ENCODE measurements at places on chromosomes 7 and 10.

DNA sequence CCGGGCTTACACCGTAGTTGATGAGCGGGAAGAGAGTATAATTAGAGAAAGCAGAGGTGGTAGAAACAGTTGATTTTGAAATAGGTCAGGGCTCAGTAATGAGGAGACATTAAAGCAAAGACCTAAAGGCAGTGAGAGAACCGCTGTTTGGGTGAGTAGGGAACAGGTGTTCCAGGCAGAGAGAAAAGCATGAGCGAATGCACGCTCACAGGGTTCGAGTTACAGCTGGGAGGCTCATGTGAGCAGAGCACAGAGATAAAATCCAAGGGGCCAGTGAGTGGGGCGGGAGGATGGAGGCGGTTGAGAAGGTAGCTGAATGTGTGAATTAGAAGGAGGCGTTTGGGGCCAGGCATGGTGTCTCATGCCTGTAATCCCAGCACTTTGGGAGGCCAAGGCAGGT lies 39.9 kb downstream of the APBB1IP start:
- DNase-seq = no peak

- DNase-seq = no peak
Measured at GRCh38 chr7:106239406-106239805, 45.4 kb downstream of the NAMPT start.

GRCh38 chr7:155913291-155913690 lies 101.0 kb upstream of the SHH start:
- no peak for DNase-seq

DNA sequence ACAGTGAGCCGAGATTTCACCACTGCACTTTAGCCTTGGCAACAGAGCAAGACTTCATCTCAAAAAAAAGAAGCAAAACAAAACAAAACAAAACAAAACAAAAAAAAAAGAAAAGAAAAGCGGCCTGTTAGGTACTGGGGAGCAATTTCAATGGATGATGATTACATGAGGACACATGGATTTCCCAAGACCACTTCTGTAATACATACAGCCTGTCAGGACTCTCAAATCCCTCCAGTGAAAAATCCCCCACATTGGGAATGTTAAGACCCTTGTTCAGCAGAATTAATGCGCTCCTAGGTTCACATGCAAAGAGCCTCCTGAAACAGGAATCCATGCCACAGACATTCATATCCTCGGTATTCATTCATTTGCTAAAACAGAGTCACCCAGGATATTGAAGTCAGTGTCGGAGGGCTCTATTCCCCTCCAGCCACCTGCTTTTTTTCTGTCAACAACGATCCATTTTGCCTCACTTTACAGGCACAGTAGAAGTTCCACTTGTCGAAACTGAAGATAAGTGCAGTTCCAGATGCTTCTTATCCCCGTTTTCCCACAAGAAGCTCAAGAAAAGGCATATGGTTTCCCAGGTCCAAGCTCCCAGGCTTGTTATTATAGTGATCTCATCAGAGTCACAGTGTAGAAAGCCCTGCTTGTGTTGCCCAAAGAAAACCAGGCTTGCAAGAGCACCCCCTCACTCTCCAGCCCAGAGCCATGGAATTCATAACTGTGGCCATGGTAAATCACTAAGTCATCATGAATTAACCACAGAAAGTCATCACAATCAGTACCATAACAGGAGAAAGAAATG lies 20.2 kb downstream of the SLC16A12 start:
- no peak for DNase-seq

DNA sequence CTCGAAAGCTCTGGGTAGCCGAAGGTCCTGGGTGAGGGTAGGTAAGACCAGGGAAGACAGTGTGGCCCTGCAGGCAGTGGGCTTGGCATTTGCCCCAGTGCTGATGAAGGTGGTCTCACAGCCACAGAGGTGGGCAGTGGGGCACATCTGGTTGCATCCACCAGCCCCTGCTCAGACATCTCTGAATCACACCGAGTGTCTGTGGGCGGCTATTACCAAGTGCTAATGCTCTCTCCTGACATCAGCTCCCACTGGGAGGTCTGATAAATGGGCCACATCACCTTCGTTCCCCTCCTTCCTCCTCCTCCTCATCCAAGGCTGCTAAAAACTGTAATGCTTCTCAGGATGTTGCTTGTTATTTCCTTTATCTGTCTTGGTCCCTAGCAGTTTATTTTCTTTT lies 330.9 kb upstream of the COBL start:
- no peak for DNase-seq

- no peak for DNase-seq
Measured at GRCh38 chr10:112141292-112141691, 42.3 kb downstream of the GPAM start.

DNA sequence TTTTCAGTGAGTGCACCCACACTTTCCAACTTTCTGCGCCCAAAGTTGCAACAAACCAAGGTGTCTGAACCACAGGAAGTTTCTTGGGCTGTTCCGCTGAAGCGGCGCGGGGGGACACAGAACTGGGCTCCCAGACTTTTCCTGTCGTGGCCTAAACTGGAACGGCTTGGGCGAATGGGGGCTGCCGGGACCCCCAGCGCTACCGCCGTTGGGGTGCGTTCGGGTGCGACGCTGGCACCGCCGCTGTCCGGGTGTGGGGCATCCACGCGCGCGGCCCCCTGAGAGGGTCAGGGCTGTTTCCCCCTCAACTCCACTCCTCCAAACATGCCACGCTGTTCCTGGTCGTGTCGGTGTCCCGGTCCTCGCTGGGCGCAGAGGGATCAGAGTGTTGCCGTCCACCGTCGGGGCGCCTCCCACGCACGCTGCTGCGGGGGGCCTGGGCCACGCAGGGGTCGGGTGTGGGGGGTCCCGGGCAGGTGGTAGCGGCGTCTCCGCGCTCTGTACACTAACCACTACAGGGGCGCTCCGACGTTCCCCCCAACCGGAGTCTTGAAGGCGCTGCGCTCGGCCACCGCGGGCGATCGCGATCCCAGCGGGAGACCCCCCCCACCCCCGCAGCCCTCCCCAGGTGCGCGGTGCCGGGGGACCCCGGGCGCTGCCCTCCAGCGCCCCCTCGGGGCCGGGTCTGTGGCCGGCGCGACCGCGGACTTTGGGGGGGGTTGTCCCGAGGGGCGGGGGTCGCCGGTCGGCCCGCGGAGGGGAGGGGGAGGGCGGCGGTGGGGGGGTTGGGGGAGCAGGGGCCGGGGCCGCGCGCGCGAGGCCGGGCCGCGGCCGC lies 2.2 kb upstream of the CUX1 start:
- DNase-seq = peak; percentile 67

- DNase-seq = no peak
Measured at GRCh38 chr10:53013201-53013810, 240.7 kb upstream of the MBL2 start.
